ENCODE measurements at places on chromosomes 1 and 21. TPM values are rescaled to one million over a fixed set of nuclear protein-coding genes. Genes with fewer than 3 reads are reported as not detected.

- DNase-seq = no peak
Measured at GRCh38 chr1:114340892-114341291, 170.1 kb downstream of the TRIM33 start.

DNA sequence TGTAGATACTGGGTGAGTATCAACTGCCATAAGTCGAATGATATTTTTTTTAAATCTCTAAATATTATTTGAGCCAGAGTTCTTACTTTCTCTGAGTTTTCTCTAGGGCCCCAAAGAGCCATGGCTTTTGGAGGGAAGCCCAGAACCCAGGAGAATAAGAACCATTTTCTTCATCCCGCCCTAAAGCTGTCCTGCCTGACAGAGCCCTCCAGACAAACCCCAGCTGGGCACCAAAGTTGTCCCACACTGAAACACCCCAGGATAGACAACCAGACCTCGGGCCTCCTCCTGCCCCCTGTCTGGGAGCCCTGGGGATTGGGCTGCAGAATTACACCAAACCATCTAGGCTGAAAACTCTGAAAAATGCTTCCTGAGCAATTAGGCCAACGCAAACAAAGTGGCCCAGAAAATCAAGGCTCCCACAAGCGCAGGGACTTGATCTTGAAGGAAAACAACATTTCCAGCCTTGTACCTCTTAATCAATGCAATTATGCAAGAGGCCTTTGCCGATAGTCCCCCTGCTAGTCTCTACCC lies 113.1 kb downstream of the RRAGC start:
- DNase-seq = no peak

CD53 gene
- total RNA-seq = 0.35 TPM

GRCh38 chr1:169576241-169576934 lies 9.9 kb downstream of the F5 start:
- no peak for DNase-seq

DNA sequence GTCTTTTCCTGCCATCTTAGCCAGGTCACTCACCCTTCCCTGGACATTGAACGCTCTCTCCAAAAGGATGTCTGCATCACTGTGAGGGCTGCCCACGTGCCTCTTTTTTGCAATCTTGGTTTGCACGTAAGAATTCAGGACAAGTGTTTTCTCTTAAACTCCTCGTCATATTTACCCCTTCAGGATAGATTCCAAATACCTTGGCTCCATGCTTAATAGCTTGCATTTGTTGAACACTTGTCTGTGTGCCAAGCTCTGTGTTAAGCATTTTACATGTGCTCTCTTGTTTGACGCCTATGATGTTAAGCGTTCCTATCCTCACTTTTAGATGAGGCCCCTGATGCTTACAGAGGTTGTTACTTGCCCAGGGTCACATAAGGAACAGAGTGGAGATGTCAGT lies 29.8 kb downstream of the RCSD1 start:
- no peak for DNase-seq

ZNF672 gene
- 14.4 TPM for total RNA-seq
